ENCODE measurements at places on chromosomes 4 and X. TPM values are rescaled to one million over a fixed set of nuclear protein-coding genes. Genes with fewer than 3 reads are reported as not detected.
A peak's percentile ranks its signal among the peaks of the same experiment; 100 is the strongest.

G6PD gene
- total RNA-seq = 17.9 TPM

PARM1 gene
- total RNA-seq = 28.0 TPM

NHS gene
- total RNA-seq = 0.32 TPM

PSAPL1 gene
- not detected for total RNA-seq

HTATSF1 gene
- total RNA-seq = 15.2 TPM

SOX3 gene
- total RNA-seq = not detected

IGSF1 gene
- 1.7 TPM for total RNA-seq

GAGE12E gene
- not detected for total RNA-seq

KLF3 gene
- total RNA-seq = 19.8 TPM

PLP2 gene
- total RNA-seq = 121 TPM

EREG gene
- not detected for total RNA-seq

SSX2 gene
- total RNA-seq = not detected

GRCh38 chrX:806586-806985 lies 176.0 kb downstream of the SHOX start:
- no peak for DNase-seq

- no peak for DNase-seq
Observed at GRCh38 chr4:13523591-13524503, 20.5 kb downstream of the NKX3-2 start.

- DNase-seq = no peak
Observed at GRCh38 chr4:52780206-52780605, 29.0 kb upstream of the ERVMER34-1 start.

GRCh38 chr4:76197971-76198410 lies 15.6 kb downstream of the SCARB2 start:
- DNase-seq = no peak

GRCh38 chr4:4693258-4693657 lies 151.4 kb upstream of the STX18 start:
- no peak for DNase-seq

GRCh38 chrX:37677243-37677642 lies 8.3 kb upstream of the XK start:
- no peak for DNase-seq

- DNase-seq = no peak
Observed at GRCh38 chr4:183499801-183500200, 5.1 kb upstream of the ING2 start.

GRCh38 chr4:112523008-112523721 lies 7.2 kb upstream of the NEUROG2 start:
- DNase-seq = peak; percentile 72

- DNase-seq = no peak
Observed at GRCh38 chrX:153297376-153297775, 24.2 kb downstream of the PNMA6F start.

GRCh38 chr4:123114084-123114914 lies 191.9 kb upstream of the NUDT6 start:
- DNase-seq = no peak

DNA sequence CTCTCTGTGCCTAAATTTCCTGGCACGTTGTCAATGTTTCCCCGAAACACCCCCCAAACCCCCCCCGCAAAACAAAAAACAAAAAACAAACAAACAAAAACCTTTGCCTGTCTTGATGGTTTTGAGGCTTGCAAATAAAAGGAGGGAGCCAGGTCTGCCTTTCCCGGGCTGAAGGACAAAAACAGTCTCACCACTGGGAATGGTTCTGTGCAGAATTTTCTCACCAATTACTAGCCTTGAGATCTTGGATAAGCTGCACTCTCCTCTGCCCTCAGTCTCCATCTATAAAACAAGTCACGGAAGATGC lies 15.5 kb downstream of the NKX3-2 start:
- no peak for DNase-seq

DNA sequence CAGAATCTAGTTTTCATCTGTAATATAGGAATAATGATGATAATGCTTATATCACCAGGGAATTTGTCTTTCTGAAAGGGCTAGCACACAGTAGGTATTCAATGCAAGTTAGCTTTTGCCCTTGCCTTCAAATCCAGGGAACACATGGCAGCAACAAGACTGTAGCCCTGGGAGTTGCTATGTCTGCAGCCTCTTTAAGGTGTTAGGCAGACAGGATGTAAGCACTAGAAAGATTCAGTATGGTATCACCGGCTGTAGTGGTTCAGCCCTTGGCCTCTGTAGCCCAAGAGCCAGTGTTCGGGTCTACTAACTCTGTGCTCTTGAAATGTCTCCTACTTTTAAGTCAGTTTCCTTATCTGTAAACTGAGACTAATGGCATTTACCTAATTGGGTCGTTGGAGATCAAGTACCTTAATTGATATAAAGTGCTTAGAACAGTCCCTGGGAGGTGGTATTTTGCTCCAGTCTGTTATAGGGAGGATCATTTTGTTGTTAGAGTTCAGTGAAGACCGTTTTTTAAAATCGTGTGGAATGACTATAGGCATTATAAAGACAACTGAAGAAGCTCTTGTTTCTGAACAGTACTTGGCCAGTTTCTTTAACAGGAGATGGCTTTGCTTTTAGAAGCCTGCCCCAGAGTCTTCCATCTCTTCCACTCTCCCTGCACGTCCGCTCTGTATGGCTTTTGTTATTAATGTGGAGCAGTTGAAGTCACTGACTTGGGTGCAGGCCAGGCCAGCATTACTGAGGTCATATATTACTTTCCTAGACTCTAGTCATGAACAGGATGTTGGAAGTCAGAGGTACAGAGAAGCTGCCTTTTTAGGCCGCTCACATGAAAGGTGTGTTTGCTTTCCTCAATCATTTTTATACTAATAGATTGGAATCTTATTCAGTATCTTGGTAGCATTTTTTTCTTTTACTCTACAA lies 44.8 kb downstream of the GAB1 start:
- peak; percentile 65 for DNase-seq

DNA sequence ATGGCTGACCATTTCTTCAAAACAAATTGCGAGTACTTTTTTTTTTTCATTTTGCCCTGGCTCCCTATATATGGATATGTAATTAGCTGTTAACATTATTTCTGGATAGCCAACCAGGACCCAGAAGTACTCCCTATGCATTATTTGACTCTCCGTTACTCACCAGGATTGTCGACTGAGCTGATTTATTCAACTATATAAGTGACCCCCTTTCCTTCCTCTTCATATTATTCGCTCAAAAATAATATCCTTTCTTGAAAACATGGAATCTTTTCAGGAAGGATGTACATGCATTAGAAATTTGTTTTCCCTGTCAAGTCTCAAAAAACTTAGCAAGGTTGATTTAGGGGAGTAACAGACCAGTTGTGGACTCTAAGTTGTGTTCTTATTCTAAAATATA lies 114.1 kb upstream of the KLHL4 start:
- DNase-seq = no peak

DNA sequence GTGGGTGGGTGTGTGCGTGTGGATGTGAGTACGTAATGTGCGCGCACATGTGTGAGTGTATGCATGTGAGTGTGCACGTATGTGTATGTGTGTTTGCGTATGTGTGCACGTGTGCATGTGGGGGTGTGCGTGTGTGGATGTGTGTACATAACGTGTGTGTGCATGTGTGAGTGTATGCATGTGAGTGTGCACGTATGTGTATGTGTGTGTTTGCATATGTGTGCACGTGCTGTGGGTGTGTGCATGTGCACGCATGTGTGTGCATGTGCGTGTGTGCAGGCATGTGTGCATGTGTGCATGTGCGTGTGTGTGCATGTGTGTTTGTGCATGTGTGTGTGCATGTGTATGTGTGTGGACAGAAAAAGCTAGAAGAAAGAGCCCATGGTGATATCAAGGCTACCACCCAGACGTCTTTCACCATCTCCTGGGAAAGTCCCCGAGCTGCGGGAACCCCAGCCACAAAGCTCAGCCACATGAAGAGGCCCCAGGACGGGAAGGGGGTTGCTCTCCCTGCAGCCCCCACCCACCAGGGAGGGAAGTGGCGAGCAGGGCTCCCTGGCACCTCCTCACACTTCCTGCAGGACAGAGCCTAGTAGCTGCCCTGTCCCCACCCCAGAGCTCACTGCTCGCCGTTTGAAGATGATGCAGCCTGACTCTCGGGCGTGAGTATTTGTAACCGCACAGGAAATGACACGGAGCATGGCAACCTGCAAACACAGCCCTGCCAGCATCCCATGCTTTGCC lies 108.3 kb downstream of the DCTD start:
- peak; percentile 53 for DNase-seq

DNA sequence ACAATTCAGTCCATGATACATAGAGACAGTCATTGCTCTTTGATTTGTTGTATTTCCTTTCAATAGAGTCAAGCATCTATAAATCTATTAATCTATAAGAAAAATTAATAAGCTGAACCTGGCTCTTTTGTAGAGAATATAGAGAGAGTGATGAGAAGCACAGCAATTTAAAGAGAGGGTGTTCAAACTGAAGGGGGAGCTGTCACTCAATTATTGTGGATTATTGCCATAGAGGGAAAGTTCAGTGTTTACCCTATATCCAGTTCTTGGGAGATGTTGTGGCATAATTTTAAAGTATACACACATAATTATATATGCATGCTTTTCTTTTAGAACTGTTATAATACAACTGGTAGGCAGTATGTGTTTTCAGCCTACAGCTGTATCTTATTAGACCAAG lies 1469.0 kb upstream of the PABPC4L start:
- DNase-seq = no peak

DNA sequence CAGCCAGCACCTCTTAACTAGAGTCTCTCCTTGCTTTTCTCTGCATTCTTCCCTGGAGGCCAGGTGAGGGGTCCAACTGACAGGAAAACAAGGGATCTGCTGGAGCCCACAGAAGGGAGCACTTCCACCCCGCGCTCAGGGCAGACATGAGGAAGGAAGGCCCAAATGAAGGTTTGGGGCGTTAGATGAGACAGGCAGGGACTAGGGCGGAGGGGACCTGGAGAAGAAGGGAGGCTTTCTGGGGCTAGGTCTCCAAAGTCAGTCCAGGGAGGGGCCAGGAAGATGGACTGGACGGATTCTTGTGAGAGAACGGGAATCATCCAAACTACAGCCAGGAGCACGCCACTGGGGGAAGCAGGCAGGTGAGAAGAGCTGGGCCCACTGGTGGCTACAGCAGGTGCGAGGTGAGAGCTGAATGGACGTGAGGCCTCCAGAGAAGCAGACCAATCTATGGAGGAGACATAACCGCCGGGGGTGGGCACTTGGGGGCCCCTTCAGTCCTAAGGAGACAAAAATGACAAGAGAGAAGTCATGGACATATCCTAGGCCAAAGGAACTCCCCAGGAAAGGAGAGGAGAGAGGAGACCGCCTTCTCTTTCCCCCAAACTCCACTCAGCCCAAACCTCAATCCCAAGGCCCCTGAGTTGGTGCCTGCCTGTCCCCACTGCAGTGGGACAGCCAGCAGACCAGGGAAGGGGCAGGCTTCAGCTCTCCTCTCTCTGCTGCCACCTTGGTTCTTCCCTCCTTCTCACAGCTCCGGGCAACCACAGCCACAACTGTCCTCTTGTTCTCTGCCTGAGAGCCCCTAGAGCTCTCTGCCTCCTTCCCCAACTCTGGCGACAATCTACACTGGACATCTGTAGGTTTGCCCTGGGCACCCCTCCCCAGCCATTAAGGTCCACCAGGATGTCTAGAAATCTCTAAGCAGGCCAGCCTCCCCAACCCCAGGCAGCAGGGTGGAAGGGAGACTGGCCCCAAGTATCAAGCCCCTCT lies 7.0 kb downstream of the APLN start:
- DNase-seq = no peak

- DNase-seq = no peak
Observed at GRCh38 chrX:53188763-53189162, 36.2 kb downstream of the KDM5C start.

GRCh38 chr4:1593458-1593857 lies 90.7 kb downstream of the FAM53A start:
- peak; percentile 9 for DNase-seq

DNA sequence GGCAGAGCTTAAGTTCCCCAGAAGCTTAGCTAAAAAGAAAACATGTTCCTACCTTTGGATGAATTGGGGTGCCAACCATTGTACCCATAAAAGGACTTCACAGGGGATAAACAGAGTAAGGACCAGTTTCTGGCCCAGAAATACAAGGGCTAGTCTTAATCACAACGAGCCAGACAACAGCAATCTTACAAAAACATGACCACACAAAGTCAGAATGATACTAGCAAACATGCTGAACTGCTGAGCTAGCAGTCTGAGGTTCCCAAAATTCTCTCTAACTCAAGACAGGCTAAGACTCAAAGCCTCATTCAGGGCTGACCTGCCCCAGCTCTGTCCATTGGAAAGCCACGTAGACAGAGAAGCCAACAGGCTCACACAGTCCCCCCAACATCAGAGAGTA lies 40.3 kb downstream of the ATP11C start:
- no peak for DNase-seq

GRCh38 chr4:78033861-78034260 lies 23.3 kb upstream of the FRAS1 start:
- no peak for DNase-seq

Measured in pancreas (tissue), 10 donors.